ENCODE measurements at places on chromosomes 5 and 9. TPM values are rescaled to one million over a fixed set of nuclear protein-coding genes. Genes with fewer than 3 reads are reported as not detected.

- no peak overlapping the region for H3K4me3 ChIP-seq
- DNase-seq, result no peak
- no peaks in the 10 kb centered on the region for H3K4me1 ChIP-seq
- H3K27ac ChIP-seq, result no peak overlapping the region
- no peaks in the 10 kb centered on the region for H3K27me3 ChIP-seq
- no peaks in the 10 kb centered on the region for H3K36me3 ChIP-seq
Observed at GRCh38 chr9:135804581-135805421, 102.5 kb downstream of the CAMSAP1 start.

- H3K27ac ChIP-seq, result no peak overlapping the region
- no peak overlapping the region for H3K4me3 ChIP-seq
- no peaks in the 10 kb centered on the region for H3K27me3 ChIP-seq
- no peaks in the 10 kb centered on the region for H3K36me3 ChIP-seq
- no peaks in the 10 kb centered on the region for H3K4me1 ChIP-seq
- no peak for DNase-seq
Observed at GRCh38 chr5:167770461-167770860, 521.0 kb upstream of the WWC1 start.

DNA sequence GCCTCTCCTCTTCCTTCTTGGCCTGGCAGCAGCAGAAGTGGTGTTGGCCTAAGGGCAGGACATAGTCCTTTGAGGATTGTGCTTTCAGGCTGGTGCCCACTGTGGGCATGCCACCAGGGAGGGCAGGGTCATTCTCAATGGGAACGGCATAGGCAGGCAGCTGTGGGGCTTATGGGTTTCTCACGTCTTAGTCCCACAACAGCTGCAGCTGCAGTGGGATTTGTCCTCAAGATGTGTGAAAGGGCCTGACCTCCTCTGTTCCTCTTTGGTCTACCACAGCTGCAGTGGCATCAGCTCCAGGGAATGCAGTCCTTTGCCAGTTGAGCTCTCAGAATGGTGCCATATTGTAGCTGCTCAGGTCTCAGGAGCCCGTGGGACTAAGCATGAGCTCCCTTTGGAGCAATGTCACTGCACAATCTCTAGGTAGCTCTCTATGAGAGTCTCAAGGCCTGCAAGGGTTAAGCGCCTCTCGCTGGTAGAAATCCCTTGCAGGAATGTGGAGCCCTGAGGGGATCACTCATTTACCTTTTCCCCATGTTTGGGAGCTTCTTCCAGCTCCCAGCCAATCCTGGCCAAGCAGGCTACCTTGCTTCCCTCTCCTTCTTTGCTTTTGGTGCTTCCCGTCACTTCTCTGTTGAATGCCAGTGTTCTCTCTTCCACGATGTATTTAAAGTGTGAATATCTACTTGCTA is 104.8 kb downstream of the GNA14 start:
- no peaks in the 10 kb centered on the region for H3K36me3 ChIP-seq
- H3K27ac ChIP-seq, result no peak overlapping the region
- no peak overlapping the region for H3K4me3 ChIP-seq
- H3K27me3 ChIP-seq, result no peaks in the 10 kb centered on the region
- DNase-seq, result no peak
- H3K4me1 ChIP-seq, result no peaks in the 10 kb centered on the region

DNA sequence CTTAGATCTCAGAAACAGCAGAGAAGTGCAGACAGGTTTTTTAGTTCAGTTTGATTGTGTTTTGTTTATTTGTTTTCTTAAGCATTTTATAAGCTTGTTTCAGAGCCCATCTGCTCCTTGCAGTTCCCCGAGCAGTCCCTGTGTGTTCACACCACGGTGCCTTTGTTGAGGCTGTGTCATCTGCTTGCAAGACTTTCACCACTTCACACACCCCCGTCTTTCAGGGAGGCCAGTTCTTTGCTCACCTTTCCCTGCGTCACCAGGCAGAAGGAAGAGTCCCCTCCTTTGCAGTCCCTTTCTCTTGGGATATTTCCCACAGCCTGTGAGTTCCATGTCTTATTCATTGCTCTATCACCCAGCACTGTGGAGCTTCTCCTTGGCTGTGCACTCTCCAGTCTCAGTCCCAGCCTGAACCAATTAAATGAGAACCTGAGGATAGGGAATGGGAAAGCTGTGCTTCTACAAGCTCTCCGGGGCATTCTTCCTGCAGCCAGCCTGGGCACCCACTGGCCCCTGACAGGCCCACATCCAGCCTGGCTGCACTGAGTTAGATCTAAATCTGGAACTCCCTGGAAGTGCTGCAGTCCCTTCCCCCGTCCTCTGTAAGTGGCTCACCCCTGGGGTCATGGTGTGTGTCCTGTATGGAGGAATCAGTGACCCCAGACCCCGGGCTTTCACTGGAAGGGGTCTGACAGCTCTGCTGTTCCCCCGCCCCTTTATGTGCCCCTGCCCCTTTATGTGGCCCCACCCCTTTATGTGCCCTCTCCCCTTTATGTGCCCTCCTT is 5.5 kb downstream of the MVB12B start:
- peaks cover 3% of the 10 kb centered on the region for H3K4me1 ChIP-seq
- DNase-seq, result no peak
- no peak overlapping the region for H3K27ac ChIP-seq
- no peaks in the 10 kb centered on the region for H3K27me3 ChIP-seq
- no peak overlapping the region for H3K4me3 ChIP-seq

The MYORG gene
- 8.1 TPM for total RNA-seq

The COL5A1 gene
- 23.8 TPM for total RNA-seq
